ENCODE measurements at places on chromosomes 13 and 19. TPM values are rescaled to one million over a fixed set of nuclear protein-coding genes. Genes with fewer than 3 reads are reported as not detected.

B3GNT3 gene
- total RNA-seq = not detected

C19orf85 gene
- total RNA-seq = not detected

FGF22 gene
- not detected for total RNA-seq

OR7D2 gene
- not detected for total RNA-seq

ZNF836 gene
- total RNA-seq = 7.6 TPM

TTC9B gene
- not detected for total RNA-seq

SCN1B gene
- 15.9 TPM for total RNA-seq

DCLK1 gene
- 1.7 TPM for total RNA-seq

ZNF575 gene
- 0.36 TPM for total RNA-seq

Measured in smooth muscle cell of the pulmonary artery (primary cell).